Ovary (tissue), 10 donors: ENCODE measurements at places on chromosomes 6 and 20. TPM values are rescaled to one million over a fixed set of nuclear protein-coding genes. Genes with fewer than 3 reads are reported as not detected.
A peak's percentile ranks its signal among the peaks of the same experiment; 100 is the strongest.

GRCh38 chr20:20519269-20519668 lies 151.4 kb downstream of the INSM1 start:
- no peak for DNase-seq

The DEFB127 gene
- not detected for total RNA-seq

DNA sequence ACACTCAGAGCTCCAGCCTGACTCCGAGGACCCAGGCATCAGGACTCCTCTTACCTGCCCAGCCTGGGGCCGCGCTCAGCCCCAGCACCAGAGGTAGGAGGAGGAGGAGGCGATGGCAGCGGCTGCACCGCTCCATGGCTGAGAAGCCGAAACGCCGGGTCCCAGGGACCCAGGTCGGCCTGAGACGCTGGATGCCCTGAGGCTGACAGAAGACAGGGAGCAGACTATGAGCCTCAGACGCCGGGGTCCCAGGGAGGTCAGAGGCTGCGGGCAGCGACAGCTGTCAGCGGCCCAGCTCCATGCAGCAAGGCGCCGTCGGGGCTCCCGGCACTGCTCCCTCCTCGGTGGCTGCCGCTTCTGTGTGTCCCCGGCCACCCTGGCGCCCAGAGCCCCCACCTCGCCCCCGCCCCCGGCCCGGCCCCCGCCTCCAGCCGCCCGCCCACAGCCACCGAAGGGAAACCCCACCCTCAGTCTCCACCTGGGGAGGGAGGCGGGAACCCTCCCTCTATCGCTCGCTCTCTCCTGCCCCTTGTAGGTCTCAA lies at the start of gene COL11A2:
Gene COL11A2 (minus strand): TSS at position 363 of the 542 bp plus-strand sequence. CDS start 227 bp downstream, at position 136.
- no peak for DNase-seq

GRCh38 chr6:55980627-55981211 lies 105.3 kb upstream of the BMP5 start:
- peak; percentile 26 for DNase-seq

GRCh38 chr6:110158479-110158878 lies 21.0 kb downstream of the WASF1 start:
- DNase-seq, result no peak

- DNase-seq, result no peak
Measured at GRCh38 chr6:130927305-130927704, 100.1 kb downstream of the SMLR1 start.

The IFNGR1 gene
- 61.1 TPM for total RNA-seq

DNA sequence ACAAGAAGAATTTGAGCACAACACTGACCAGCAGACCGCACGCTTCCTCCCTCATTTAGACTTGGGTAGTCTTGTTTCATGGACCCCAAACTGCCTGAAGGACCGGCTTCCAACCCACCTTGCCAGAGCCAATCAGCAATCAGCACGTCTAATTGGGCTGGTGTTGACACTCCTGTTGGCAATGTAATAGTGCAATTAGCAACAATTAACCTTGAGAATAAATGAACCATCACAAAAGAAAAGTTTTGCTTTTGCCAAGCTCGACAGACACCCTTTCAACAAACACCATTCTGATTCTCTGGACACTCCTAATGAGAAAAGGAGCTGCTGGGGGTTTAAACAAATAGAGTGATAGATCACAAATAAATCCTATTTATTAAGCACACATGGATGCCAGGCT lies 61.0 kb downstream of the EDN3 start:
- no peak for DNase-seq

The PREP gene
- 12.5 TPM for total RNA-seq

- peak; percentile 5 for DNase-seq
Measured at GRCh38 chr6:149918151-149918905, 4.6 kb downstream of the RAET1G start.

- no peak for DNase-seq
Measured at GRCh38 chr6:7566617-7567173, 23.3 kb upstream of the SNRNP48 start.

- DNase-seq, result no peak
Measured at GRCh38 chr6:169501777-169502313, 200.0 kb downstream of the WDR27 start.

DNA sequence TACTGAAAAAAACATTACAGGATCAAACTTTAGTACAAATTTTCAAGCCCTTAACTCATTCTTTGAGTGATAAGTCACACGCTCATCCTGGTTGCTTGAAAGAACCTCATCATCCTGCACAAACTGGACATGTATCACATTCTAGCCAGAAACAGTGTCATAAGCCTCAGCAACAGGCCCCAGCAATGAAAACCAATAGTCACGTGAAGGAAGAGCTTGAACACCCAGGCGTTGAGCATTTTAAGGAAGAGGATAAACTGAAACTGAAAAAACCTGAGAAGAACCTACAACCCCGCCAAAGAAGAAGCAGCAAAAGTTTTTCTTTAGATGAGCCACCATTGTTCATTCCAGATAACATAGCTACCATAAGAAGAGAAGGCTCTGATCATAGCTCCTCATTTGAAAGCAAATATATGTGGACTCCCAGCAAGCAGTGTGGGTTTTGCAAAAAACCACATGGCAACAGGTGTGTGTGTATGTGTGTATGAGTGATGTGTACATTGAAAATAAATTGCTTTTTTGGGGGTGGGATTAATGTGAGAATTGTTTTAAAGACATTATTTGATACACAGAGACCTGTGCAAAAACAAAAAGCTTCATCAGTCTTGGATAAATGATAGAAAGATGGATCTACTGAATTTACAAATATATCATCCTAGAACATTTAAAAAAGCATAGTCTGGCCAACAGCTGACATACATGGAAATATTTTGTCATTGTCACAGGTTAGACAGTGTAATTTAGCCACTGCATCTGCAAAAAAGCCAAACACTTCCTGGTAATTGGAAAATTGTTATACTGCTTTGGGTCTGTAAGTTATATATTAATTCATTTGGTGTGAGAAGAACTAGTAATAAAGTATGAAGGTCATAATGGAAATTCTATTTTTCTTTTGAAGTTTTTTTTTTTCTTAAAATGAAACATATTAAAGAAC lies 50.1 kb downstream of the PHF3 start:
- DNase-seq, result no peak

GRCh38 chr6:33597551-33598322 lies 17.7 kb upstream of the BAK1 start:
- no peak for DNase-seq

The SYTL3 gene
- 7.8 TPM for total RNA-seq

- no peak for DNase-seq
Measured at GRCh38 chr6:117157448-117157847, 107.9 kb upstream of the VGLL2 start.

DNA sequence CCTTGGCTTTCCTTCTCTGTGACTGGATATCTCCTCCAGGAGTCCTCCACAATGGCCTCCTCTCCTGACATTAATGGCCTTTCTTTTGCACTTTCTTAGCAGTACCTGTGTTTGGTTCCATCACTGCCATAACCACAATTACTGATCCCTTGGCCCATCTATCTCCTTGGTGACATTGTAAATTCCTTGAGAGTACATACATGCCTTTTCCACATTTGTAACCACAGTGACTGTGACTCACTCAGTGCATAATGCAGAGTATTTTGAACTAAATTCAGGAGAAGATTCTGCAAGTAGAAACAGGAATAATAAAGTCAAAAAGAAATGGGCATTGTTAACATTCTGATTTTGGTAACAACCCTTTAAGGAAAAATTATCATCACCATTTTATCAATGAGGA lies 197.2 kb upstream of the SOX4 start:
- no peak for DNase-seq

GRCh38 chr6:37316071-37316470 lies 37.7 kb upstream of the RNF8 start:
- no peak for DNase-seq

DNA sequence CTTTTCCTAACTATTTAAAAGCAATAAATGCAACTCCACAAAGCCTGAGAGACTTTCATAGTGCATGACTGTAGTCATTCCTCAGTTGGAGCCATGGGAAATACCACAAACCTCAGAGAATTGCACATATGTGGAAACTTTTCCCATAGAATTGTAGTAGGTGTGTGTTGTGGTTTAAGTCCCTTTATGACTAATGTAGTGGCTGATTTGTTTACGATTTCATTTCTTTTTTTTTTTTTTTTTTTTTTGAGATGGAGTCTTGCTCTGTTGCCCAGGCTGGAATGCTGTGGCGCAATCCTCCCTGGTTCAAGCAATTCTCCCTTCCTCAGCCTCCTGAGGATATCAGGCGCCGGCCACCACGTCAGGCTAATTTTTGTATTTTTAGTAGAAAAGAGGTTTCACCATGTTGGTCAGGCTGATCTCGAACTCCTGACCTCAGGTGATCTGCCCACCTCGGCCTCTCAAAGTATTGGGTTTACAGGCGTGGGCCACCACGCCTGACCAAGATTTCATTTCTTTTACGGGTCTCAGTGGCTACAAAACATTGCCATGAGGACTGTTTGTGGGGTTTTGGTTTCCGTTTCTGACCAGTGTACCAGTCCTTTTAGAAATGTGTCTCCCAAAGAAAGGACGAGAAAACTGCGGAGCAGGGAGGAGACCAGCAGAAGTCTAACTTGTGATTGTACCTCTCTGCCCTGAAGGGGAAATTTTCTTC lies 212.1 kb upstream of the MARCKS start:
- DNase-seq, result no peak

DNA sequence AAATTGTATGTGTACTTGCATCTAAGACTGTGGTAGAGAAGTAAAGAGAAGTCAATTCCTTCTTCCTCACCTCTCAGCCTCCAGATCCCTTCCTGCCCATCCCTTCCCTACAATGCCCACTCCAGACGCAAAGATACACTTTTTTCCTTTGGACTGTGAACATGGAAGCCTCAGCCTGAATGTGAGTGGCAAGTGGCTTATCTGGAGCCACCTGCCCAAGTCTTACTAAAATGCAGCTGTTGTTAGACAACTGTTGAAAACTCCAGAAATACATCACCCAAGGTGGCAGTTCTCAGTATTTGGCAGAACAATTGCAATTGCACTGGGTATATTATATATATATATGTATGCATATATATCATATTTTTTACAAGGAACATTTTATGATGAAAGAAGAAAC lies 7.5 kb downstream of the VGLL2 start:
- no peak for DNase-seq

- no peak for DNase-seq
Measured at GRCh38 chr6:168279403-168279935, 40.1 kb downstream of the DACT2 start.

GRCh38 chr20:51121901-51122412 lies 99.0 kb upstream of the KCNG1 start:
- DNase-seq, result no peak

DNA sequence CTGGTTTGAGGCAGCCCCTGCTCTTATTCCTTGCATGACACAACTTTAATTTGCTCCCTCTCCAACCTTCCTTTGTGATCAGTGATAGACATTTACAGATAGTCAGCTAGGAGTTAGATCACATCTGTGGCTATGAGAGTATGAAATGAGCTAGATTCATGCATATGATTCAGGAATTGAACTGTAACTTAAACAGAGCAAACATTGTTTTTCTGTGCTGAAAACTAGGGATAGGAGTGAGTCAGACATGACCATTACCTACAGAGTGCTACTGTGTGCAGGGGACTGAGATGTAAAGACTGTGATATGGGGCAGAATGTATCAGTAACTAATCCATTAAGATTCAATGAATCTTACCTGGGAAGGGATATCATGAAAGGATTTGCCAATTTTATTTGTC lies 279.4 kb upstream of the SPTLC3 start:
- DNase-seq, result no peak

GRCh38 chr20:5818346-5818681 lies 68.1 kb downstream of the SHLD1 start:
- DNase-seq, result no peak

DNA sequence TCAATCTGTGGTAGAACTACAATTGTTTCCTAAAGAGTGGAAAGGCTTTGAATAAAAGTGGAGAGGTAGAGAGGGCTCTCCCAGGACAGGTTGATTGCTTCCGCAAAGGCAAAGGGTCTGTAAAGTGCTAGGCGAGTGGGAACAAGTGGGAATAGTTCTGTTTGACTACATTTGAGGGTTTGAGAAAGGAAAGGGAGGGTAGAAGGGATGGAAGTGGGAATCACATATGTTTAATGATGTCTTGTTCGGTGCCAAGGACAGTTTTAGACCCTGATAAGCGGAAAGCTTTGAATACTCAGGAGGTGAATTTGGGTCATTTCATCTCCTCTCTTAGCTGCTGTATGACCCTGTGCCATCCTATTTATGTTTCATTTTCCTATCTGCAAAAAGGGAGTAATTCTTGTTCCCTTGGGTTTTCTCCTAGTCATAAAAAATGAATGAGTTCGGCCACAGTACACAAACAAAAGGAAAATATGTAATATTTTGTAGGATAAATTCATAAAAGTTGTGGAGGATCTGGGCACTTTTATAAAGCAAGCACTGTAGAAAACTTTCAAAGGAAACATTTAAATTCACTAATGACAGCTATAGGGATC lies 1.7 kb upstream of the PIM1 start:
- DNase-seq, result no peak

DNA sequence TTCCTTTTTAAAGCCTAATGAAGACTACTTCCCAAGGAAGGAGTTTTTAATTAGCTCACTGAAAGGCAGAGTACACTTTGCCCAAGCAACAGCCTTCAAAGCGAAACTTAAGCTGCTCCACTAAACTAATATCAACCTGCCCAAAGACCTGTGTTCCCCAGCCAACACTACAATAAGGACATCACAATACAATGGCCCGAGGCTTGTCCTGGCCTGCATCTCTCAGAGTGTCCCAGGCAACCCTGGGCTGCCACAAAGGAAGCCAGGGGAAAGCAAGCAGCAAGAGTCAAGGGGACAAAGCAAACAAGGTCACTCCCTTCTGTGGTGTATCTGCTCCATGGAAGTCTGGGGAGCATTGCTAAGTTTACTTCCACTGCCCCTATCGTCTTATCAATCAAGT lies 52.3 kb downstream of the PIGU start:
- DNase-seq, result no peak

The HLA-F gene
- total RNA-seq, result 21.3 TPM

The DDO gene
- total RNA-seq, result 1.0 TPM

GRCh38 chr6:163828038-163828795 lies 413.7 kb downstream of the QKI start:
- DNase-seq, result no peak

DNA sequence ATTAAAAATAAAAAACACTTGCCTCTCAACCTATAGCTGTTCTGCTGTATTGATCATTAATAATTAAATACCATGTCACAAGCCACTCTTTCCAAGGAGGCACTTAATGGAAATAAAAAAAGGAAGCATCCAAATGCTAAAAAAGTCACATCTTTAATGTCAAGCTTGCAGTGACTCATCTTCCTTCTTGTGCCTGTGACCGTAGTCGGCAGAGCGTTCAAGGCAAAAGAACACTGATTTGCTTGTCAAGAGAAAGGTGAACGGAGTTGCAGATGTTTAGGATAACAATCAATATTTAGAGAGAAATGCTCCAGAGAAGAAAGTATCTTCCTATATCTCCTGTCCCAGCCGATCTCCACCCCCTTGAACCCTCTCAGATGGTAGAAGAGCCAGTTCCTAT lies 341.0 kb upstream of the OPRM1 start:
- no peak for DNase-seq

The ZFP64 gene
- 10.2 TPM for total RNA-seq

The CDH4 gene
- total RNA-seq, result 4.4 TPM

DNA sequence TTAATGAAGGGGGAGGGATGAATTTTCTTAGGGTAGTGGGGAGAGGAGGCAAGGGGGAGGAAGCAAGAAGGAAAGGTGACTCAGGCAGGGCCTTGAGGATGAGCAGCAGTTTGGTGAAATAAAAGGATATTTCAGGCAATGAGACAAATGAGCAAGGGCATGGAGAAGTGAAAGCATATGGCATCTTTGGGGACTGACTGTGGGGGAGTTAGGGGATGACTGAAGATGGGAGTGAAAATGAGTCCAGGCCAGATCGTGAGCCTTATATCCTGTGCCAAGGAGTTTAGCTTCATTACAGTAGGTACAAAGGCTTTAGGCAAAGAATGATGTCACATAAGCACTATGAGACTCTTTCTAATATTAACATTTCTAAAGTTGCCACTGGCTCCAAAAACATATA lies 51.9 kb downstream of the ILRUN start:
- DNase-seq, result no peak
